ENCODE measurements at places on chromosomes 12 and 14. TPM values are rescaled to one million over a fixed set of nuclear protein-coding genes. Genes with fewer than 3 reads are reported as not detected.

DNA sequence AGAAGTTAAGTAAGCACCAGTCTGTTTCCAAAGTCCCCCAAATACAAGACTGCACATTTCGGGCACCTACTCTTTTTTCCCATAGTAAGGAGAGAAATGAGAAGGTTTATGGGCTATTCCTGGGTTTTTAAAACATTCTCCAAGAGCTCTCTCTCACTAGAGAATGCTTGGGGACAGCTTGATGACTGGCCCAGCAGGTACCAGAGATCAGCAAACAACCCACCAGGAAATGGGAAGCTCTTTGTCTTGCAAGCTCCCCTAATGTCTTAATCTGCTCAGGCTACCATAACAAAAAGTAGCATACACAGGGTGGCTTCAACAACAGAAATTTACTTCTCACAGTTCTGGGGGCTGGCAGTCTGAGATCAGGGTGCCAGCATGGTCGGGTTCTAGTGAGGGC is 41.8 kb upstream of the CRY1 start:
- DNase-seq, result no peak

DNA sequence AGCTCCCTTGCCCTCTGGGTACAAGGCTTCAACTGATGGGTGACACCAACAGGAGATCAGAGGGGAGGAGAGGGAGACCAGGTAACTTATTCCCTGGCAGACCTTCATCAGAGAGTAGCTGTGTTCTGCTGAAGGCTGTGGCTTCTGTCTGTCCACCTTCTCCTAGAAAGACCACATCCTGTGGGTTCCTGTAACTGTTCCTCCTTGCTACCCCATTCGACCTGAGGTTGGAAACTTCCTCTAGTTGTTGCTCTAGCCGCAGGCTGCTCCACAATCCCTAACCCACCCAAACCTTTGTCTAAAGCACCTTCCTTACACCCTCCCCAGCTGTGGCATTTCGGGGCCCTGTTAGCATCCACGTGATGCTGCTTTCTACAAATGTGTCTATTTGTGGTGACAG is 454.2 kb downstream of the DPF3 start:
- DNase-seq, result no peak

- no peak for DNase-seq
Observed at GRCh38 chr12:97321621-97322020, 141.0 kb upstream of the RMST start.

OR4K13 gene
- not detected for total RNA-seq

GRCh38 chr14:99860219-99860618 is 67.0 kb downstream of the EML1 start:
- DNase-seq, result no peak

DNA sequence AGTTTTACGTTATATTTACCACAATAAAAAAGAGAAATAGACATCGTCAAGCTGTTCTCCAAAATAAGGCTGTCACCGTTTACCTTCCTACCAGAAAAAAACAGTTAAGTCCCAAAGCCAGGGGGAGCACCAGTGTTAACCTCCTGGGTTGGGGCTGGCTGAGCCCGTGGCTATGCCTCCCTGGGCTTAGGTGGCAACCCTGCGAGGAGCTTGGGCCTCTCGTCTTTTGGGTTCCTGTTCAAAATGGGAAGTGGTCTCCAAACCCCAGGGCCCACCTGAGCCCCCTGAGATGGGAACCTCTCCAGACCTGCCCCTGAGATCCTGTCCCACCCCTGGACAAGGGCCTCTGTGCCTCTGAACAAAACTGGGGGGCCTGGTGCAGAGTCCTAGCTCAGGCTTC is 22.9 kb downstream of the PACS2 start:
- no peak for DNase-seq

RD3L gene
- not detected for total RNA-seq

GRCh38 chr14:61704554-61704953 is 9.2 kb downstream of the HIF1A start:
- no peak for DNase-seq

- no peak for DNase-seq
Observed at GRCh38 chr12:24664161-24664880, 284.6 kb downstream of the BCAT1 start.

- no peak for DNase-seq
Observed at GRCh38 chr12:128445415-128446127, 178.6 kb downstream of the TMEM132C start.

DNA sequence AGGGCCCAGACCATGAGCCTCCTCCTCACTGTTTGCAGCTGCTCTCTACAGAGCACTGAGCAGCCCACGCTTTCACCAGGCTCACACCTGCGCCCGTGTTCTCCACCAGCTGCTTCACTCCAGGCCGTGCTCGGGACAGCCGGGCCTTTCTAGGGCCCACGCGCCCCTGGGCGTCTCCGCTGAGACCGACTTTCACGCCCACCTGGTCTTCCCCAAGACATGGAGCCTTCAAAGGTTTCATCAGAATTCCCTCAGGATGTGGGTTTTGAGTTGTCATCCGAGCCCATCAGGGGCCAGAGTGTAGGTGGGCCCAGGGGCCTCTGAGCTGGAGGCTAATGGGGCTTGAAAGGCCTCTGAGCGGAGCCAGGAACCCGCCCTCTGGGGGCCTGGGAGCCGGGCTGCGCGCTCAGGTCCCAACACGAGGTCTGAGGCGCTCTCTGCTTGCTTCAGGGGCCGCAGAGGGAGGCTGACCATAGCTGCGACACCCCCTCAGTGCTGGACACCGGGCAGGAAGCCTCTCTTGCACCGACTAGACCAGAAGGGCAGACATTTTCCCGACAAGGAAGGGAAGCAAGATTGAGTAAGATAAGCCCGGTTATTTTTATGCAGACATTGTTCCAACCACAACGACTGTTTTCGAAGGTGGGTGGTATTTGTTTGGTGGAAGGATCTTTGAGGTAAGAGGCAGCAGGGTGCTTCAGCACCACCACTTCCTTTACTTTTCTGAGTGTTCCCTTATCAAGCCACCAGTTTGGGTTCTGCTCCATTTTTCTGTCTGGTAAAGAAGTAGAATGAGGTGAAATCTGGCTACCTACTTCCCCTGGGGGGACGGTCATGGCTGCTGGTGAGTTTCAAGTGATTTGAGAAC is 125.0 kb upstream of the FUT8 start:
- no peak for DNase-seq
